Stimulated activated CD4-positive, alpha-beta T cell treated with anti-CD3 and anti-CD28 coated beads, Interleukin-4, amount 100 ng/mL, for 4 hours (primary cell): ENCODE measurements at places on chromosomes 12 and 14.

DNA sequence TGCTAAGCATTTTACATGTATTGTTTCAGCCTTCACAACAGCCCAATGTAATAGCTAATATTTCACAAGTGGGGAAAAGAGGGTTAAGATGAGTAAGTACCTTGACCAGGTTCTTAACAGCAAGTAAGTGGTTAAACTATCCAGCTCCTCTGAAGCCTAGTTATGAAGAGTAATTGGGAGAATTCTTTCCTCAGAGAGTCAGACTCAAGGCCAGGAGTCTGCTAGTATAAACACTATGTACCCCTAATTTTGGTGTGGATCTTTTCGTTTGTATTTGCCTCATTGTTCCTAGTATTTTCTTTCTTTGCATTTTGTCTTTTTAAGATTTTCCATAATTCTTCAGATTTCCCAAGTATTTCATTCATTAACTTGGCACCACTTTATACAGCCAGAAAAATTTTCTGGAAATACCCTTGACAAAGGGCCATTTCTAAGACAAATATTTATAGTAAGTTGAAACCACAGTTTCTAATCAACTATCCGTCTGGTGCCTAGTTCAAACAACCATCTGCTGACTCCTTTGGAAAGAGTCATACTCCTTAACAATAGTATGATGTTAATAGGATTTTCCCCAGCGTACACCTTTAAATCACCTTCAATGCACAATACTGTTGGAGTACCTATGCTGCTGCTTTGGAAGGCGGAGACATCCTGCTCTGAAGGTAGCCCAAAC is 81.2 kb downstream of the SCAF11 start:
- DNase-seq: no peak

- DNase-seq: peak; percentile 16
Measured at GRCh38 chr14:24071144-24071697, at the start of gene CPNE6. Gene CPNE6, plus strand, starts transcription at chr14:24071562. Its CDS starts 1,375 bp downstream, at chr14:24072937.

DNA sequence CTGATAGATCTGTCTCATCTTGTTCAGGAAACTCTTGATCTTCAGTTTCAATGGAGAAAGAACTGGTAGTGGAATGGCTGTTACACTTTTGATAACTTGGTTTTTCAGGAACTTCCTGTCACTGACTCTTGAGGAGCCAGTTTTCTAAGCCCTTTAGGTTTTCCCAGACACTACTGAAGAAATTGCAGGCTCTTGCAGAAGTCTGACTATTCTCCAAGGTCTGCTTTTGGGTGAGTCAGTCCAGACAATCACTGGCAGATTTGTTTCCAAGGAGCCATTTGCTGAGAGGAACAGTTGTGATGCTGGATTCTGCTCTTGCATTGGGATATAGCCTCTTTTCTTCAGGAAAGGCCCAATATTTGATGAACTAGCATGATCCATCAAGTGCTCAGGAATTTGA is 468.0 kb downstream of the FUT8 start:
- no peak for DNase-seq

DNA sequence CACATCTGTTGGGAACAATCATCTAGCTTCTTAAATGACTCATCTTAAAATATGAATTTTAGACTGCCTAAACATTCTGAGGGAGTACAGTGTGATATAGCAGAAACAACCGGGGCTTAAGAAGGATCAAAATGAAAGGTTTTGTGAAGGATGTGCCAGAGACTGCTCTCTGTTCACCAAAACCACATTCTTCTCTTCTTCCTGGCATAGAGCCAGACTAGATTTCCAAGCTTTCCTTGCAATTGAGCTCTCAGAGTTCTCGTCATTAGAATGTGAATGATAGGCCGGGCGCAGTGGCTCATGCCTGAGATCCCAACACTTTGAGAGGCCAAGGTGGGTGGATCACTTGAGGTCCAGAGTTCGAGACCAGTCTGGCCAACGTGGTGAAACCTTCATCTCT is 94.5 kb downstream of the LRRIQ1 start:
- no peak for DNase-seq

DNA sequence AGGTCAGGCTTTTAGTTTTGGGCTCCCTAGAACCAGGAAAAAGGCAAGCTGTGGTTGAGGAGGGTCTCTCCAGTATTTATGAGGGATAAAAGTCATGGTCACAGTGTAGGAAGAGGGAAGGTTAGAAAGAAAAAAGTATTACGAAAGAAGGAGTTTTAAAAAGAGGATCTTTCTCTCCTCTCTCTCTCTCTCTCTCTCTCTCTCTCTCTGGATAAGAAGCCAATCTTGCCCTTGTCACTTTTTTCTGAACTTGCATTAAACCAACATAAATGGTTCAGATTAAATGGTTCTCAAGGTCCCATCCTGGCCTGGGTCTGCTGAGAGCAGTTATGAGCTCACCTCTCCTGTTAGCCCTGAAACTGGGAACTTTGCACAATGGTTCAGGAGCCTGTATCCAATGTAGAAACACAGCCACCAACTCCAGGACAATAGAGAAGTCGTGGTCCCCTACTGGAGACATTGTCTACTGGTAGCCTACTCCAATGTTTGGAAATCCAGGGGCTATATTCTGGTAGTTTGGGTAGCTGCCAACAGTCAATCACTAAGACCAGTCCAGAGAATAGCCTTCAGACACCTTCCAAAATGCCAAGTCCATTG is 131.9 kb downstream of the DAD1 start:
- DNase-seq: no peak

DNA sequence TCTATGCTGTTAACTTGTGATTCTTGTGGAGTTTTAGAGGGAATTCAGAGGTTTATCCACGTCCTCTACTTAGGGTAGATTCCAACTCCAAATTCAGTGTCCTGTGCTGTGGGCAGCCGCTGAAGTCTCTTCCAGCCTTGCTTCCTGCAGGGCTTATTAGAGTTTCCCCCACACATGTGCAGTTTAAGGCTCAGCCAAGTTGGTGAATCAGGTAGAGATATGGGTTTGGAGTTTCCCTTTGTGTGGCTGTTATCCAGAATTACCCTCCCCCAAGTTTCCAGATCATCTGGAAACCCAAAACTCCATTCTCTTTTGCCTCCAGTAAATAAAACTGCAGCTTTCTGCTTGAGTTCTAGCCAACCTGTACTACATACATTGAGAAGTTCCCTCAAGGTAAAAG is 853.7 kb downstream of the GALC start:
- no peak for DNase-seq

GRCh38 chr12:64999148-64999425 is 122.0 kb downstream of the WIF1 start:
- DNase-seq: no peak

- no peak for DNase-seq
Measured at GRCh38 chr12:131735476-131736445, 24.9 kb downstream of the SFSWAP start.
